ENCODE measurements at places on chromosomes 11 and 22.

GRCh38 chr11:95514416-95515110, 275.0 kb downstream of the FAM76B start:
- no peak for DNase-seq

- DNase-seq: no peak
Observed at GRCh38 chr22:36339171-36340065, 48.3 kb downstream of the MYH9 start.

DNA sequence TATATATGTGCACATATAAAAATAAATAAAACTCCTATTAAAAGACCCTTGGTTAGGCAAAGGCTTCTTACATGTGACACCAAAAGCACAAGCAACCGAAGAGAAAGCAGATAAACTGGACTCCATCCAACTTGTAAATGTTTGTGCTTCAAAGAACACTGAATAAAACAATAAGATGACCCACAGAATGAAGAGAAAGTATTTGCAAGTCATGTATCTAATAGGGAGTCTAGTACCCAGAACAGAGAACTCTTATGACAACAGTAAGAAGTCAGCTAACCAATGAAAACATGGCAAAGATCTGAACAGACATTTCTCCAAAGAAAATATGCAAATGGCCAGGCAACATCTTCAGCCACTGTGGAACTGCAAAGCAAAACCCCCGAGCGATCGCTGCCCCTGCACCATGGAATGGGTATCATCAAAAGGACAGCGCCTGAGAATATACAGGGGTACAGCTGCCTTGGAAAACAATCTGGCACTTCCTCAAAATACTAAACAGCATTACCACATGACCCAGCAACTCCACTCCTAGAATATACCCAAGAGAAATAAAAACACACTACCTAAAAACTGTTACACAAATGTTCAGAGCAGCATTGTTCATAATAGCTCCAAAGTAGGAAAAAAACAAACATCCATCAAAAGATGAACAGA, 17.2 kb downstream of the BRD1 start:
- no peak for DNase-seq

- DNase-seq: no peak
Observed at GRCh38 chr11:101435408-101435973, 148.3 kb downstream of the TRPC6 start.

DNA sequence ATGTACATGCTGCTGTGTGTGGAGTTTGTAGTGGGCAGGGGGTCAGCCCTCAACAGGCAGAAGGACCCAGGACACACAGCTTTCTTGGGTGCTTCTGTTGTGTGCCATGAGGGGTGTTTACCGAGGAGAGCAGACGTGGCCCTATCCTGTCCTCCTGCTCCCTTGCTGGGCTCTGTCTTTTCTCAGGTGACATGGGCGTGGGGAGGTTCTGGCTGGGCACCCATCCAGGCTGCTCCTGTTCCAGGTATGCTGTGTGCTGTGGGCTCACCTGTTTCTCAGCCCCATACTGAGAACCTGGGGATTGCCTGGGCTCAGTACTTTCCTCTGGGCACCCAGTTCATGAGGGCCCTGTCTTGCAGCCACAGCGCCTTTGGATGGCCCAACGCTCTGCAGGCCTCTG, 23.3 kb downstream of the MICALL1 start:
- no peak for DNase-seq

DNA sequence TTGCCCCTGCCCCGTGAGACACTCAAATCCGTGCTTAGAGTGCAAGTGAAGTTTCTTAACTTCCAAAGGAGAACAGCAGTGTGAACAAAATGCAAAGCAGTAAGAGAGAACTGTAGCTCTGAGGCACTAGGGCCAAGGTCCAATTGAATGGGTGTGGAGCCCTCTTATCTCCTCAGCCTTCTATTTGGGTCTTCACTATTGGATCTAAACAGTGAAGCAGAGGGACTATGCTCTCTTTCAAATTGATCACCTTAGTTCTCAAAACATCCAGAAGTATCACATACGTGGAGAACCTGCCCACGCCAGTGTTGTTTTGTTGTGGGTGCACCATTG, 49.6 kb downstream of the C22orf31 start:
- DNase-seq: no peak

- DNase-seq: no peak
Observed at GRCh38 chr22:39353346-39353745, 3.6 kb downstream of the SYNGR1 start.

GRCh38 chr11:117145393-117145761, 1.3 kb downstream of the PAFAH1B2 start:
- peak; percentile 15 for DNase-seq

GRCh38 chr22:24087071-24087795, 76.1 kb downstream of the CABIN1 start:
- no peak for DNase-seq

DNA sequence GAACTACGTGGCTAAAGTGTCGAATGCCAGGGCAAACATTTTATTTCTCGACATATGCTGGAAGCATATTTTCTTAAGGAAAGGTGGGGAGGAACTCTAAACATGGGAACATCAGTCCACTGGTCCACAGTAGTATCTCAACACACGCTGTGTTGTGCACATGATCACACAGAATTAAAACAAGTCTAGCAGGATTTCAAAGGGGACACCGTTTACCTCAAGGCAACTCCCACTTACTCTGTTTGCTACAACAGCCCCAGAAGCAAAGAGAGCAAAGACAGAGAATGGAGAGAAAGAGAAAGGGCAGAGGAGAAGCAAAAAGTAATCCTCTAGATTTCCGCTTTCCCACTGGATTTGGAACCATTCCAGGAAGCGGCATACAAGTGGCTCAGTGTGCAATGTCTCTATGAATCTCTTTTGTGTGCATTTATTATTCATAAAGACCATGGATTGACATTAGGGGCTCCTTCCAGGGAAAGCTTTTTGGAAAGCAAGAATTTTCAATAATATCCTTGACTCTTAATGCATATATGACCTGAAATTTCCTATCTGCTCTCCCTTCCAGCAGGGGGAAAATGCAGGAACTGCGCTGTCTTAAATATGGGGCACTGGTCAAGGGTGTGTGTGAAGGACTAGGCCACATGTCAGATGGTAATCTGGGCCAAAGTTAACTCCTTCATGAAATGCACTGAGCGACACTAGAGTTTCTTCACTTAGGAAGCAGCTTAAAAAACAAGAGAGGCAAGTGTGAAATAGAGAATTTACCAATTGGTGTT, 34.8 kb upstream of the CCDC34 start:
- DNase-seq: no peak

GRCh38 chr22:24683691-24684090, 80.7 kb downstream of the GGT1 start:
- no peak for DNase-seq

DNA sequence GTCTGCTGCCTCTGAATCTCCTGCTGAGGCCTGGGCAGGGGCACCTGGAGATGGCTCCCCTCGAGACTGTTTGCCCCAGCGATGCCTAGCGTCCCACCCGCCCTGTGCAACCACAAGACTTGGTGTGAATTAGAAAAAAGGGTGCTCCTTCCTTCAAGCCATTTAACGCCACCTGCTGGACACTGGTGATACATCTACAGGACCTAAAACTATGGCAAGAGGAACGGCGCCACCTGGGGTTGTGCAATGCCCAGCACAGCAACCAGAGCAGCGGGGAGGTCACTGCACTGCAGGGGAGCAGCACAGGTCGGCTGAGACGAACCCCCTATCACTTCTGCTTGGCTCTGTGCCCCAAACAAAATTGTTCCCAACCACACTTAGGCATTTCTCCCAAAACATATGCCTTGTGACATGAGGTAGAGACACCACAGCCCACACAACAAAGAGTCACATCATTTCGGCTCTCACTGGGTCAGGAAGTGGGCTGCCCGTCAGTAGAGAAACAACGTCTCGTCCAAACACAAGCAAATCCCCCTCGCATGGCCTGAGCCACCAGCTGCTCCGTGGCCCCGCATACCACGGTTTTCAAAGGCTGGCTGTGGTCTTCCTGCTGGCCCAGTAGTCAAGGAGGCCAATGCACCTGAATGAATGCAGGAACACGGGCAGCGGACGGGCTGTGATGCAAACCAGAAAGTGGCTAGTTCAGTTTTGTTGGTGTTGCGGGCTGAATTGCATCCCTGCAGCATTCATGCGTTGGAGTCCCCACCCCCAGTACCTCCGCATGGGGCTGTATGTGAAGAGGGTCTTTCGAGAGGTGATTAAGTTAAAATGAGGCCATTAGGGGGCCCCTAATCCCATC, 171.9 kb downstream of the SHANK2 start:
- DNase-seq: no peak

- no peak for DNase-seq
Observed at GRCh38 chr11:101126551-101127196, 2.9 kb downstream of the PGR start.

All from T-helper 1 cell (primary cell).